ENCODE measurements at places on chromosomes 12 and 14.
A peak's percentile ranks its signal among the peaks of the same experiment; 100 is the strongest.

- no peak for DNase-seq
These were observed 87.8 kb downstream of the DDX51 start for GRCh38 chr12:132056320-132056719.

DNA sequence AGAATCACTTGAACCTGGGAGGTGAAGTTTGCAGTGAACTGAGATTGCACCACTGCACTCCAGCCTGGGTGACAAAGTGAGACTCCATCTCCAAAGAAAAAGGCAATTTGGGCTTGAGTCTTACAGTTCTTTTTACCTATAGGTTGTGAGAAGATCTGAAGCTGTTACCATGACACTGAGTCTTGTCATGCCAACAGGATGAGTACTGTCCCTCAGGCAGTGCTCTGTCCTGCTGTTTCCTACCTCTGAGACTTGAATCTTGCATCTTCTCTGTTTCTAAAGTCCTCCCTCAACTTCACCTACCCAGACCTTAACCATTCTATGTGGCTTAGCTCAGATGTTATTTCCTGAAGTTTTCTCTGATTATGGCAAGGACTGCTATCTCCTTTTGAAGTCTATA is 400.8 kb upstream of the PRICKLE1 start:
- DNase-seq = no peak

DNA sequence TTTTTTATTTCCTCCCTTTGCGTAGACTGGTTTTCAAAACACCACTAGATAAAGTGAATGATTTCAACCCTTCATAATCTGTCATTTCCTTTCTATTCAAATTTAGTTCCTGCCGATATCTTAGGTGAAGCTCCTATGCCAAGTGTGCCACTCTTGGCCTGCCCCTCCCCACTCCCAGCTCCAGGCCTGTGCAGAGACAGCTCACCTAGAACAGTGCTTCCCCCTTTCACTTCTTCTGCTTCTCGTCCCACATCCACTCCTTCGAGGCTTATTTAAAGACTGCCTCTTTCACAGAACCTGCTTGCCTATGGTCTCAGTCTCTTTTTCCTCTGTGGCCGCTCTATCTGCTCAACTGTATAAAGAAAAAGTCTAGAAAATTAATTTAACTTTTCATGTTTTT is 473.8 kb downstream of the RAD51B start:
- no peak for DNase-seq

GRCh38 chr14:102187044-102187443 is 47.3 kb downstream of the WDR20 start:
- DNase-seq = no peak

- DNase-seq = no peak
These were observed 254.0 kb downstream of the NTF3 start for GRCh38 chr12:5685935-5686334.

DNA sequence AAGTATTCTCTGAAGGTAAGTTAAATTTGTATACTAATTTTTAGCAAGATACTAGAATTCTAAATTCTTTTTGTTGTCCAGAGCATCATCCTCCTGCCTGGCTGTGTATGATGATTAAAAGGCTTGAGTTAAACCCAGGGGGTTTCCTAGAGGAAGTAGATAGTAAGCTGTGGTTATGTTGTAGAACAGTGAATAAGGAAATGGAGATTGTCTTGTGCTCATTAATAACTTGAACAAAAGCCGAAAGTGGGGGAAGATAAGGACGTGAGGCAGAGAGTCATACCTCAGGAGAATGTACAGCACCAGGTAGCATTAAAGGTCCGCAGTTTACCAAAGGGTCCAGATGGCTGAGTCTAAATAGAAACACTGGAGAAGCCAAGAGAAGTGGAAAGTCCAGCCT is 42.0 kb downstream of the CKB start:
- DNase-seq = no peak

GRCh38 chr12:880656-881055 is 68.8 kb downstream of the RAD52 start:
- no peak for DNase-seq

DNA sequence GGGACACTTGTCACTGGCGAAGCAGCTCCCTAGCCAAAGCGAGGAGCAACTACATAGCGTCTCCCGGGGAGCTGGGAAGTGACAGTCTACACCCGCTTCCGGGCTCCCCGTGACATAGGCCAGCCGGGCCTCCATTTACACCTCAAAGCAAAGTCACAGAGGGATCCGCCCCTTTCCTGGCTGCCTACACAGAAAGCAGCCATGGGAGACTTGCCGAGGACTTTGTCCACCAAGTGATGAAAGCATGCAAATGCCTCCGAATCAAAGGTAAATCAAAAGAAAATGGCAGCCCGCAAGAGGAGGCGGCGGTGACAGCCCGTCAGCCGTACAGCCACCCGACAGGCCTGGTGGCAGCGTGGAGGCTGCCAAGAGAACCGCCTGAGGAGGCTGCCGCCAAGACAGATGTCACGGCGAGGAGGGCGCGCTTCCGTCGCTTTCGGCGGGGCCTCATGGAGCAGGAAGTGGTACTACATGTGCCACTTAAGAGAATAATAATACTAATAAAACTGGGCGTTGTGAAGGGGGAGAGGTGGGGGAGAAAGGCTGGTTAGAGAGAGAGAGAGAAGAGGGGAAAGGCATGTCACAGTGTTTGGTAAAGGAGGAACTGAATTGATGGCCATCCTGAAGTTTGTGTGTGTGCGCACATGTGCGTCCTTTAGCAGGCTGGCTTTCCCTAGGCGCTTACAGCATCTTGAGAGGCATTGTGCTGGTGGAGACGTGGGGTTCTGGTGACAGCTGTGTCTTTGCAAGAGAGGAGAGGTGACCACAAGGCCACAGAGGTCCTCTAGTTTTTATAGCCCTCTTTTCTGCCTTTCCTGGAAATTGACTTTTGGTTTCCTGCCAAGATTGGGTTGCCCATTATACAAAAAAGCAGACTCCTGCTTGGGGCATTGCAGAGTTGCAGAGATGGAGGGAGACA is 661.7 kb downstream of the VRK1 start:
- DNase-seq = peak; percentile 75

DNA sequence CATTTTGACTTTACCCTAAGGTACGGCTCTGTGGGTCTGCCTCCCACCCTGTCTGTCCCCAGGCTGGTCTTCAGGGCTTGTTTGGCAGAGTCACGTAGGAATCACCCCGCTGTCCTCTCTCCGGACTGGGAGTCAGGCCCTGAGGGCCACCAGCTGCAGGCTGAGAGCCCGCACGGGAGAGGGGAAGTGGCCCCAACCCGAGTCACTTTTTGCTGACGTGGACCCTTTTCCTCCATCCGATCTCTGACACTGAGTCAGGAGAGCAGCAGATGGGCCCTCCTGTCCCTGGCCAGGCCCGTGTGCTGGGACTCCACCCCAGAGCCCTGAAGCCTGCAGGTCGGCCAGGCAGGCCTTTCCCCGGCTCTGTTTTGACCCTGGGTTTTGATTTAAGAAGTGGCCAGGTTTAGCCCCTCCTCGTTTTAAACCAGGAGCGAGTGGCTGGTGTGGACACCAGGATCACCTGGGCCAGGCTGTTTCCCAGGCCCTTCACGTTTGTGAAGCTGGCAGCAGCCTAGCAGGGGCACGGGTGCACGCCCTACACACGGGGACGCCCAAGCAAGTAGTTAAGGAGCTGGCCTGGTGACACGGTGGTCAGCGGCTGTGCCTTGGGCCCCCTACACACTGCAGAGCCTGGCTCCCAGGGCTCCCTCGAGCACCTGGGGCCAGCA is 12.5 kb upstream of the TEX22 start:
- no peak for DNase-seq

- no peak for DNase-seq
These were observed 53.3 kb upstream of the CDKN3 start for GRCh38 chr14:54343272-54344121.

- DNase-seq = no peak
These were observed 51.0 kb downstream of the EGLN3 start for GRCh38 chr14:33899723-33900341.

DNA sequence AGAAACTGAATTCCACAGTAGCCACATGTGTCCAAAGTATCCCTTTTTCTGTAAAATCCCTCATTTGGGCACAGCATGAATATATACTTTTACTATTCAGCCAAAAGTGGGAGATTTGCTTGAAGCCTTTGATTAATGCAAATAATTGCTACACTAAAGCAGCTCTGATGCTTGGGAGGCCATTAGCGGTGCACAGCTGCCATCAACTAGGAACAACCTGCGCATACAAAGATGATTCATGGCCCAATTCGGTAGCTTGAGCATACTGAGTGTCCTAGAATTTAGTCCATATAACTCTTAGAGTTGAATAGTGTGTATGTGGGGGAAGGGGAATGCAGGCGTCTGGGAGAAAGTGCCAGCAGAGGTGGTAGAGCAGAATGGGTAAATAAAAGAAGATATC is 277.0 kb upstream of the RMST start:
- DNase-seq = no peak

DNA sequence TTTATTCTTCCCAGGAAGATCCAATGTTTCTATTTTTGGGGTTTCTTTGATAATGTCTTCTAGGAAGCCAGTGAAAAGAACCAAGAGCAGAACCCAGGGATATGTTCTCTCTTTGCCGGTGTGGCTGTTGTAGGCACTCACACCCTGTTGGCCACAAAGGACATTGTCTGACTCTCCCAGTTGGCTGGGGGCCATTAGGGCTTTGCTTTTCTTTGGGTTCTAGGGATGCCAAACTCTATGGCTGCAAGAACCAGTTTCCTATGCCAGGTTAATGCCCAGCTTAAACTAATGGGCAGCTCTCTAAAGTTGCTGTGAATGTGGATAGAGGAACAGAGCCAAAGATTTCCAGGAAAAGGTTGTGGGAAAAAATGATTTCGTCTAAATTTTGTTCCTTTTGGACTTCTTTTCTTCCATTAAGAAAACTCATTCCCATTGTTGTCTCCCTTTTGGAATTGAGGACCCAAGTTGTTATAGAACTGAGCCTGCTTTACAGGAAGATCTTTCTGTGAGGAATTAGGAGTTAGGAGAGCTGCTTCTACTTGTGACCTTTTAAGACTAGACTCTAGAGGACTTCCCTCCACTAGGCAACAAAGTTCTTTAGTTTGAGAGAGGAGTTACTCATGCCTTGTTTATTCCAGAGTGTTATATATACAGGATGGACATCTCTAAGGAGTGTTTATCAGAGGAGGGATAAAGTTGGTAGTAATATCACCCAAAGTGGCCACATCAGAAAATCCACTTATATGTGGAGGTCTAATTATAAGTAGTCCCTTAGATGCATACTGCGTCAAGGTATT is 13.1 kb downstream of the COPZ1 start:
- DNase-seq = no peak

DNA sequence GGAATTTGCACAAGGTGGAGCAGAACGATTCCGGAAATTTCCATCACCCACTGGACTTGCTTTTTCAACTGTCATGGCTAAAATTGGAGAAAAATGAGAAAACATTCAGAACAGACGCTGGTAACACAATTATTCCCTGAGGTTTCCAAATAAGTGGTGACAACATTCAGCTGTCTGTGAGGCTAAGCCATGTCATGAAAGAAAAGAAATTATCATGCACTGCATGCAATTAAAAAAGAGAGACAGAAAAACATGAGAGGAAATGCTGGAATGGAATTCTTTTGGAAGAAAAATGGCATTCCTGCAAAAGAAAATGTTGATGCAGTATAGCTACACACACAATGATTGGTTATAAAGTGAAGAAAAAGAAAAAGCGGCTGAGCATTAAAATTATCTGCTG is 87.3 kb downstream of the C2CD5 start:
- no peak for DNase-seq

DNA sequence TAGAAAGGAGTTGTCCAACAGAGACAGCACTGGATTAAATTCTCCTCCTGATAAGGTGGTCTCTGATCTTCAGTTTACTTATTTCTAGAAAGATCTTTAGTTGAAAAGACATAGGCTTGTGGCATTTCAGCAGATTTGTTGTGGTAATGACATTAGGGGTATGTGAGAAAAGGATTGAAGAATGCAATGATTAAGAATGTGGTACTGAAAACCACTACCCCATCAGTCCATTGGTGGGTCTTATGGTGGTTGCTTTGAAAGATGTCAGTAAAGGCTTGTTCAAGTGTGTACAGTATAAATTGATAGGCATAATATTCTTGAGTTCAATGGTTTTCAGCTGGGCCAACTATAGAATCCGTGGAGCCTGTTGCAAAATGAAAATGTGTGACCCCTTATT is 10.8 kb downstream of the PPFIBP1 start:
- DNase-seq = no peak

GRCh38 chr14:103738701-103739451 is 23.3 kb downstream of the ZFYVE21 start:
- DNase-seq = no peak

DNA sequence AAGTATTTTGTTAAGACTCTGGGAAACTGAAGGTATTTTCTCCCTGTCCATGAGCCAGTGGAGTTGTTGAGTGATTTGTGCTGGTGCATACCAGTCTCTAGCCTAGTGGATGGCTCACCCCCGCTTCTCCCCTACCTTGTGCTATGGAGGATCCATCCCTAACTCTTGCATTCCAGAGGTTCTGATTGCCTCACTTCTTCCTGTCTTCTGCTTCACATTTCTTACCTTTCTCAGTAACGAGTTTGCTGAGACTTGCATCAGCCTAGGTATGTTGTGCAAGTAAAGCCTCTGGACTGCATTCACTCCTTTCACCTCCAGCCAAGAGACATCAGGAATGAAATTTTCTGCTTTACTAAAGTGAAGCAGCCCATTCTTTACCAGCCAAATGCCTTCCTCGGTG is 391.6 kb downstream of the ZFP36L1 start:
- DNase-seq = no peak

DNA sequence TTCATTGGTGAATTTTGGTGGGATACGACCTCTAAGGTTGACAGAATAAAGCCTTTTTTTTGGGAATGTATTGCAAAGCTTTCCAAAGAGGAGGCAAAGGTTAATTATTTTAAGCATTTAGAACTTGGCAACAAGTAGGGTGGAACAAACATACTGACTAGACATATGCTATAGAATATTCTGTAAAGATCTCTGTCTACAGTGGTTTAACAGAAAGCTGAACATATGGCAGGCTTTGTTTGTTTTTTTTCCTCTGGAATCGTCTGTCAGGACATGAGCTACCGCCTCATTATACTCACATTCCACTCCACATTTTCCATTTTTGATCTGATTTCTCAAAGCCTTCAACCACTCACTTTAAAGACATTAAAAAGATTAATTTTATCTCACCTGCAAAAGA is 153.4 kb upstream of the PELI2 start:
- no peak for DNase-seq

Data from activated CD8-positive, alpha-beta memory T cell treated with anti-CD3 and anti-CD28 coated beads for 4 hours (primary cell).